ENCODE measurements at places on chromosomes 16 and 17.

DNA sequence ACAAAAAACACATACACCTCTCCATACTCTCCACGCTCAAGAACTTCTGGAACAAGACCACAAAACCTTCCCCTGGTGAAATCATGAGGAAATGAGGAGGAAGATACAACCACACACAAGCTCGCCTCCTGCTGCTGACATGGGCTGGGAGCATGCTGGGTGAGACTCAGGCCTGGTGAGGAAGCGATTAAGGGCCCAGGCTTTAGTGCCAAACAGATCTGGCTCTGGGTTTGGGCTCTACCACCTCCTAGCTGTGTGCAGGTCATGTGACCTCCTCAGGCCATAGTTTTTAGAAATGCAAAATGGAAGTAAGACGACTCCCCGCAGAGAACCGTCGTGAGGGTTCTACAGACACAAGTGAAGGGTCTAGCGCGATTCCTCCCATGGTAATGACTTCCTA is 41.3 kb downstream of the VAC14 start:
- DNase-seq = no peak

GRCh38 chr17:60142872-60143499 is 6.8 kb upstream of the CA4 start:
- DNase-seq = peak; percentile 44

DNA sequence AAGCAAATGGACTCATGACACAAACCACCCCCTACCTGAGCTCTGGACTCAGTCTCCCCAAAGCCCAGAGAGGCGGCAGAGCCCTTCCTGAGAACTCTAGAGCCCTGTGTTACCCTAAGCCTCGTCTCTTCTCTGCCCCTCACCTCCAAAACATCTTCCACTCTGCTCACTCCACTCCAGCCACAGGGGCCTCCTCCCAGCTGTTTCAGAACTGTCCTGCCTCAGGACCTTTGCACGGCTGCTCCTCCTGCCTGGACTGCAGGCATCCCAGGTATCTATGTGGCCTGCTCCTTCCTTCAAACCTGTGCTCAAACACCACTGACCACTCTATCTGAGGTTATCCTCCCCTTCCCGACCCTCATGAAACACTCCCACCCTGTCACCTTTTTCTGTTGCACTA is 12.9 kb upstream of the LITAF start:
- DNase-seq = no peak

- peak; percentile 48 for DNase-seq
Observed at GRCh38 chr17:69828087-69828486, 246.9 kb upstream of the KCNJ16 start.

GRCh38 chr17:59485015-59485414 is 80.4 kb upstream of the DHX40 start:
- no peak for DNase-seq

DNA sequence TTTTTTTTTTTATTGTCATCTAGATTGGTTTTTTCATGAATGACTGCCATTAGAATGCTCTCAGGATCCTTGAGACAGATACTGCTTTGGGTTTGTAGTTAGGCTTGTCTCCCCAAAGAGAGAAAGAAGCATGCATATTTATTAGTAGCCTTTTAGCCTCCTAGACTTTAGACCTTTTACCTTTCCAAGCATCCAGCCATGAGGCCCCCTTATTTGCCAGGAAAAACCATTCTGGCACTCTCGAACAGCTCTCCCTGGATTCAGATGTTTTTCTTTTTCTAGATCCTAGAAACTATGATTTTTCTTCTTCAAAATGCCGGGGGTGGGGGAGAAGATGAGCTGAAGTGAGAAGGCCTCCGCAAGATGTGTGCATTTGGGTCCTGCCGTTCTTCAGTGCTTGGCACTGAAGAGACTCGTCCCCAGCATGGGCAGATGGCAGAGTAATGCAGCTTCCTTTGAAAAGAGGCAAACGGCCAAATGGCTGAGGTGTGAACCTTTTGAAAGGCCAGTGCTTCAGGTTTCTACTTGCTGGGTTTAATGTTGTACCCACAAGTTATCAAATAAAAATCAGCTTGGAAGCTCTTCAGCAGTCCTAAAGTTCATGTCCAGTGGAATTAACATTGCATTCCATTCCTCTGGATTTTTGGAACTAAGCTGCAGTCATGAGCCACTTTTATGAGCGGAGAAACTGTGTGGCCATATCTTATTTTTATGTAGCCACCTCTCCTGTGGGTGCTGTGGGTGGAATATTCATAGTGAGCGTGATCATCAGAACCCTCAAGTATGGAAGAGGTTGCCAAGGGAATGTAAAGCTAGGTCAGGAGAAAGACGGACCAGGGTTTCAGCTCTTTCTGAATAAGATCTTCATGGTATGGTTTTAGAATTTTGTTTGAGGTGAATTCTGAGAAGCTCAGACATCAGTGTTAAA is 7.2 kb downstream of the SOCS7 start:
- DNase-seq = no peak

GRCh38 chr16:77221482-77221881 is 22.3 kb downstream of the SYCE1L start:
- DNase-seq = no peak

- no peak for DNase-seq
Observed at GRCh38 chr16:5065813-5066212, at the start of gene C16orf89. C16orf89 (minus strand) TSS chr16:5065956; CDS start chr16:5065908, 48 bp downstream.

GRCh38 chr17:39767147-39767546 is 29.4 kb downstream of the GRB7 start:
- DNase-seq = no peak

DNA sequence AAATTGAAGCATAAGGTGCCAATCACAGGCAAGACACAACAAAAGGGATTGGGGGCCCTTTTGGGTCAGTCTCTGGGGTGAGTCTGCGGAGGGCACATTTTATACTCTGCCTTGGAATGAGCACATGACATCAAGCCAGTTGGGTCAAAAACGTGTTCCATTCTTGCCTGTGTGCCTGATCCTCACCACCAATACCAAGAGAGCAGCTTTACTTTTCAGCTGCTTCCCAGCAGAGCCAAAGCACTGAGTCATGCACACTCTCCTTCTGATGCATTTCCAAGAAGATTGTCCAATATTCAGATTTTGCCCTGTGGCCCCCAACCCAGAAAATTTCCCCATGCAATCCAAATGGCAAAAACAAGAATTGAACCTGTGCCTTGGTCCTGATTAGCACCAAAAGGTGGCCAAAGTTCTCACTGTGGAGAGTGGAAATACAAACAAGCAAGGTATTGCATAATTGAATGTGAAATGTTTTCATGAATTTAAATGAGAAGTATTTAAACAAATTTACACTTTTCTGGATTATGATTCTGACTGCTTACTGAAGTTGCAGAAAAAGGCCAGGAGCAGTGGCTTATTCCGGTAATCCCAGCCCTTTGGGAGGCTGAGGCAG is 217.8 kb upstream of the SOX9 start:
- peak; percentile 45 for DNase-seq

DNA sequence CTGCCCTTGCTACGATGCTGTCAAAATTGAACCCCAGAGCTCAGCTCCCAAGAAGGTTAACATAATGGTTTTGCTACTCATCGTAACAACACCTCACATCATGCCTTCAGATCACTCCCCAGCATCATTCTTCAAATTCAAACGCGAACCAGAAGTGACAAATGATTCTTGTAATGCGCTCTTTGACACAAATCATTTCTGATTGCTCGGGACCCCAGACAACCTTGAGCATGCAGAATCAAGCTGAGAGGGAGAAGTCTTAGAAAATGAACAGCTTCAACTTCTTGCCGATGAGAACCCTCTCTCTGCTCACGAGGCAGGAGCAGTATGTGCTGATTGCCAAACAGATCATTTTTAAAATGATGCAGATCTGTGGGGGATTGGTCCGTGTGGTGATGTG is 241.0 kb upstream of the ASIC2 start:
- no peak for DNase-seq

DNA sequence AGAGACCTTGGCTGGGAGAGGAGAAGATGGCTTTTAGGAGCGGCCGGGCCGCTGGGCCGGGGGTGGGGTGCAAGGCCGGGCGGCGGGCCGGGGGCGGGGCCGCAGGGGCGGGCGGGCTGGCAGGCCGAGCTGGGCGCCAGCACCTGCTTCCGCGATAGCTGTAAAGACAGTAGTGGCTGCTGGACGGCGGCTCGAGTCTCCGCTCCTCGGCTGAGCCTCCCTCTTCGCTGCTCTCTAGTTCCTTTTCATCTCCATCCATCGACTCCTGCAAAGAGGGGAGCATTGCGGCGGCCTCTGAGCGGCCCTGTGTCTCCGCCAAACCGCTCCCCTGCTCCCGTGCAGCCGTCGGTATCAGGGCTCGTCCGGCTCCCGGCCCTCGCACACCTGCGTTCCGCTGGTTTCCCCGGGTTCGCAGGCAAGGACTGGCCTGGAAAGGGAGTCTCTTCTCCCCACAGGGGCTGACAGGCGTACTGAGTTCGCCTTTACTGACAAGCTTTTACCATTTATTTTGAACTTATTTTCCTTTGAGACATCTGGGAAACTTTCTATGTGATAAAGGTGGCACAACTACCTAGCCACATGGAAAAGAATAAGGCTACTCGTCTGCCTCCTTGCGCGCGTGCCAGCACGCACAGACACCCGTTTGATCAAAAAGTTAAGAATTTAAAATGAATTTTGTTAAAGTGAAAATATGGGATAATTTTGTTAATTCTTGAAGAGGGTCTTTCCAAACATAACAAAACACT is at the start of gene C17orf75:
Gene C17orf75 (minus strand): TSS at position 317 of the 746 bp plus-strand sequence. CDS start 34 bp downstream, at position 283.
- no peak for DNase-seq

GRCh38 chr17:4945944-4946280 is 2.4 kb downstream of the PFN1 start:
- DNase-seq = no peak

- DNase-seq = no peak
Observed at GRCh38 chr16:83746611-83747010, 61.2 kb upstream of the HSBP1 start.

DNA sequence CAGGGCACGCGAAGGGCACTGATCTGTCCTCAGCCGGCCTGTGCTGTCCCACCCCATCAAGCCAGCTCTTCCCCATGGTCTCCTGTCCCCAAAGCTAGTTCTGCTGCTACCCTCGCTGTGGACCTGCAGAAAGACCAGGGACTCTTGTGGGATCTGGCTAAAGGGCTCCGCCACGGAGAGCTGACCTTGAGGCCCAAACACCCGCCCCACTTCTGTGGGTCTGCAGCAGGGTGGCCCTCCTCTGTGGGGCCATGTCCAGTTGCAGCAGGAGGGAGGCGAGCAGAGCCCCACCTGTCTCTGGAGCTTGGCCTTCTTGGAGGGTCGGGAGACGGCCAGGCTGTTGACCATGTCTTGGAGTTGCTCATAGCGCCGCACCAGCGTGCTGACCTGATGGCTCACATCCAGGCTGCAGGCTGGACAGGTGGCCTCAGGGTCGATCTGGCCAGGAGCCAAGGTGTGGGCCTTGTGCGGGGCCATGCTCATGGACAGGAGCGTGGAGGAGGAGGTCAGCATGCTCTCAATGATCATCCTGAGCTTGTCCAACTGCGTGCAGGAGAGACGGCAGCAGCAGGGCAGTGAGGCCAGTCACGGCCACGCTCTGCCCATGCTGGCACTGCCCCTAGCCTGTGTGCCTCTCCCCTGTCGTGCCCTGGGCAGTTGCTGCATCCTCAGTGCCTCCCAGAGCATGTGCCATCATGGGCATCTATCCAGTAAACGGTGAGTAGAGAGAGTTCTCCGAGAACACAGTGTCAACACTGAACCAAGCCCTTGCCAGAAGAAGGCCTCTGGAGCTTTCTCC is 16.6 kb downstream of the UBALD2 start:
- DNase-seq = no peak

DNA sequence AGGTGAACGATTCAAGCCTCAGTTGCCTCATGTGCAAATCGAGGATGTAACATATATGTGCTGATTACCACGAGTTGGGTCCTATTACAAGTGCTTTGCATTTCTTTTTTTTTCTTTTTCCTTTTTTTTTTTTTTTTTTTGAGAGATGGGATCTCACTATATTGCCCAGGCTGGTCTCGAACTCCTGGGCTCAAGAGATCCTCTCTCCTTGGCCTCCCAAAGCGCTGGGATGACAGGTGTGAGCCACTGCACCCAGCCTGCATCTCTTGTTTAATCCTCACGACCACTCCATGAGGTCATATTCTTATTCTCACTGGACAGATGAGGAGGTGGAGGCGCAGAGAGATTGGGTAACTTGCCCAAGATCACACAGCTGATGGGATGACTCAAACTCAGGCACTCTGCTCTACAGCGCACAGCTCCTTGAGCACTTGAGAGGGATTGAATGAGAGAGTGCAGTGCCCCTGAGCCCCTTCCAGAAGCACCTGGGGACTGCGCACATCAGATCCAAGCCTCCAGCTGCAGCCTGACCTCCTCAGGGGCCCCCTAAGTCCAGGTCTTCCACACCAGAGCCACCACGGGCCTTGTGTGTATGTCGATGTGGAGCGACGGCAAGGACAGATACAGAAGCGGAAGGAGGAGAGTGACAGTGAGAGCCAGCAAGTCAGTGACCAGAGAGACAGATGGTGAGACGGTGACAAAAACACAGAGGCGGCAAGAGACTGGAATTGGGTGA is 4.9 kb downstream of the STX1B start:
- DNase-seq = no peak

GRCh38 chr16:14205666-14206065 is 134.5 kb downstream of the MRTFB start:
- DNase-seq = no peak

All from retinal pigment epithelial cell (primary cell).